Esophagus squamous epithelium (tissue), 5 donors: ENCODE measurements at places on chromosomes 2 and 18.

GRCh38 chr2:211957799-211958198, 580.8 kb downstream of the ERBB4 start:
- no peak for DNase-seq

GRCh38 chr18:37654034-37654433, 88.4 kb upstream of the CELF4 start:
- no peak for DNase-seq

DNA sequence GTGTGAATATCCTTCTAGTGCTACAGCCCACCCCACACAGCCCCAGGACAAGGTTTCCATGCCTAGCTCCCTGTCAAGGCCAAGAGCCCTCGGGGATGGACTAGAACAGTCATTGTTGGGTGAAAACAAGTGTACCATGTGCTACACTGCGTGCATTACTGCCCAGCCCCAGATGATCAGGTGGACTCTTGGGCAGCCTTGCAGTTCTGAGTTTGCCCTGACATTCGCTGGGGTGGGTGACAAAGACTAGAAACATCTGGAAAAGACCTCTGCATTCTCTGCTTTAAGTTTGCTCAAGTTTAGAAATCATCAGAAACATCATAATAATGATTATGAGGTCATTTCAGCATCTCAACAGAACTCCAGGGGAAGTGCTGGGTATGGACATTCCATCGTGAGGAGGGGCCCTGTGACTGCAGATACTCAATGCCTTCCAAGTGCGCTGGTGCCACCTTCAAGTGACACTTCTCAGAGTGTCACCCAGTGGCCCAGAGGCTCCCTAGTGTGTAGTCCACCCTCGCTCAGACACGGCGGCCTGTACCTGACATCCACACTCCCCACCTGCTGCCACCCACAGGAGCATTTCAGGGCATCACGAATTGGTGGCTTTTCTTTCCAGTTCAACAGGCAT, 5.3 kb upstream of the PXDN start:
- DNase-seq, result no peak

DNA sequence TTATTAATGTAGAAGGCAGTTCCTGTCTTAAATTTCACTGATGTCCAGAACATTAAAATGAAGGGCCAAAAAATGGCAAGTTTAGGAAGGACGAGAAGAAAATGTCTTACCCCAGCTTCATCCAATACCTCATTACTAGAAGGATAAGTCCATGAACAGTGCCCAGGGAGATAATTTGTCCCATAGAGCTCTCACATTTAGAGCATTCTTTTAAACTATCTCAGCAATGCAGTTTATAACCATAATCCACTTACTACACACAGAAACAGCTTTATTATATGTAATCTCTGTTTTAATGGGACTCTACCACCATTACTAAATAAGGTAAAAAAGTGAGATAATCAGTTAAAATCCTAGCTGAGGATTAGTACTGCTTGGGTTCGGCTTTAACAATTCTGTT, 142.5 kb downstream of the PARD3B start:
- DNase-seq, result no peak

- no peak for DNase-seq
Observed at GRCh38 chr2:240319221-240319854, 116.1 kb upstream of the GPC1 start.

DNA sequence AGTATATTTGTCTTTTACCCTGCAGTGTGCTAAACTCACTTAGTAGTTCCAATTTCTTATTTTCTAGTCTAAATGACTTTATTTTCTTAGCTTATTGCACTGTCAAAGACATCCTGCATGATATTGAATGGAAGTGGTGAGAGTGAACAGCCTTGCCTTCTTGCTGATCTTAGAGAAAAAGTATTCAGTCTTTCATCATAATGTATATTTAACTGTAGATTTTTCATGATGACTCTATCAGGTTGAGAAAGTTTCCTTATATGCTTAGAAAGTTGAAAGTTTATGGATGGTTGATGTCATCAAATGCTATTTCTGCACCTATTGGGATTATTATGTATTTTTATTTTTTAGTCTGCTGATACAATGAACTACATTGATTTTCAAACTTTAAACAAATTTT, 21.3 kb upstream of the COL3A1 start:
- DNase-seq, result no peak

DNA sequence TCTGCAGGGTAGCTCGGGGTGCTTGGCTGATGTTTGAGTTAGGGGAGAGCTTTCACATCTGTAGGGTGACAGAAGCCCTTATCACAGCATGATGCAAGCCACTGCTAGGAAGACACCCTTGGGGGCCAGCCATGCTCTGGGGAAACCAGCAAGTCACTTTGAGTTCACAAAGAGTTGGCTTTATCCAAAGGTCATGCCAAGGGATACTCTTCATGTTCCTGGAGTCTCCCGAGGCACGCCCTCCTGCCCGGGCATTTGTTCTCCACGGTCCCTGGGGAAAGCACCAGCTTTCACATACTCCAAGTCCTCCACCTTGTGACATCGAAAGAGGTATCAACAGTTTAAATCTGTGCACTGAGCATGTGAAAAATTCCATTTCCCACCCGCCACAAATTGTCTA, 227.7 kb downstream of the VAPA start:
- no peak for DNase-seq

DNA sequence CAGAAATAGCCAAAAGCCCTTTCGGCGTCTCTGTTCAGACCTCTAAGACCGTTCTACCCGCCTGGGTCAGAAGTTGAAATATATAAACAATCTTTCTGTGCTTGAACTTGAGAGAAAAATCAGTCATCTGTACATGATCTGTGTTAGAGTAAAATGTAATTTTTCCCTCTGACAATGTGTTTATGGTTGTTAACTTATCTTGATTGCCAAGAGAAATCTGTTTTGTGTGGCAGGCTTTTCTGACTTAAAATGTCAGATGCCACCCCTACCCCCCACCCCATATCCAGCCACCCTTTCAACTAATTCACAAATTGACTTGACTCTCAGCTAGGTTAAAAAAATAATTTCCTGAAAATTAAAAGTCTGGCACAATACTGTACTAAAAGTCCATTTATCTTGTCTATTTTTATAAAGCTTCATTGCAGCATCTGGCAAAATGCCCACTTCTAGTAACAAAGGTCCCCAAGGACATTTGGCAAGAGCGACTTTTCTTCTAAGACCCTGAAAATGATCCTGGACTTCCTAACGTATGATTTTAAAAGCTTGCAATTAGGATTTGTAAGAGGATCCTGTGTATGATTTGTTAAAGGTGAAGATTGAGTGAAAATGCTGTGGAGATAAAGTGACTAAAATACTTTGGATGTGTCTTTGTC, 304.2 kb downstream of the EPHA4 start:
- DNase-seq, result no peak

- DNase-seq, result no peak
Observed at GRCh38 chr2:62570861-62571698, 65.1 kb upstream of the TMEM17 start.

DNA sequence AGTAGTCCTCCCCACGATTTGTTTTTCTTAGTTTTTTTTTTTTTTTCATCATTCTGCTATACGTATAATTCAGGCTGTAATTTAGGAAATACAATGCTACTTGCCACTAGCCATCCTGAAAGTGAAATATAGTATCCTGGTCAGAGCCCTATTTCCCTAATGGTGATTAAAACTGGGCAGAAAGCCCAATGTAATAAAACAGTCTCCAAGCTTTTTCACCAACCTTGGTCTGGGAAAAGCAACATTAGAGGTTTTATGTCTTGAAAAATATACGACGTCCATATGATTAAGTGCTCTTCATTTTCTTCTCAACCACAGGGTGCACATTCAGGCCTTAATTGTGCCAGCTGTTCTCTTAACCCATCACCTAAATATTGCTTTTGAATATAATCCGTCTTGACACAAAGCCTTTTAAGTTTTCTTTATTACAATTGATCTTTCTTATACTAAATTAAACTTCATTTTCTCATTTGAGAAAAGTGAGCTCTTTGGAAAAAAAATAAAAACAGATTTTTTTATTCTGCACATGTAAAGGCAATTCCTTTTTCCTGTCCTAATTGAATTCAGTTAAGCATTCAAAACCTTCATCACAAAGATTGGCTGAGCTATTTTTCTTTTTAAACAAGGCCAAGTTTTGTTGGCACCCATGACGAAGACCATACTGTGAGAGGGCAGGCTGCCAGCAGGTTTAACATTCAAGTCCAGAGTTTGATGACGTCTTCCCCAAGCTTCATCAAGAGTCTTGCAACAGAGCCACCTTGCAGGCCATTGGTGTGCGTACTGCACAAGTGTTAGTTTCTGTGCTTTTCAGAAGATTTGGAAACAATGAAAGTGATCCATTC, 52.7 kb downstream of the MAP2 start:
- no peak for DNase-seq

DNA sequence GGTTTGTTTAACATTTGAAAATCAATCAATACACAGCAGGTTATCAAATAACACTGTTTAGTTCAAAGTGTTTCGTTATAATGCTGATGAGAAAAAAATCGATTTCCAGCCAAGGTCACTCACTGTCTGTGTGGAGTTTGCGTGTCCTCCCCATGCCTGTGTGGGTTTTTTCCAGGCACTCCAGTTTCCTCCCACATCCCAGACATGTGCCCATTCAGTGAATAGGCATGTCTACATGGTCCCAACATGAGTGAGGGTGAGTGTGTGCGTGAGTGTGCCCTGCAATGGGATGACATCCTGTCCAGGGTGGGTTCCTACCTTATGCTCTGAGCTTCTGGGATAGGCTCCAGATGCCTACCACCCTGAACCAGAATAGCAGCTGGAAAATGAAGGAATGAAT, 8.7 kb upstream of the GKN2 start:
- no peak for DNase-seq
